GM12878 (cell line): ENCODE measurements at places on chromosomes 5 and 9.
A peak's percentile ranks its signal among the peaks of the same experiment; 100 is the strongest.

- no peak for DNase-seq
Observed at GRCh38 chr5:57736716-57737115, 254.1 kb upstream of the ACTBL2 start.

- DNase-seq, result no peak
Observed at GRCh38 chr5:121378559-121379359, 472.9 kb upstream of the FTMT start.

DNA sequence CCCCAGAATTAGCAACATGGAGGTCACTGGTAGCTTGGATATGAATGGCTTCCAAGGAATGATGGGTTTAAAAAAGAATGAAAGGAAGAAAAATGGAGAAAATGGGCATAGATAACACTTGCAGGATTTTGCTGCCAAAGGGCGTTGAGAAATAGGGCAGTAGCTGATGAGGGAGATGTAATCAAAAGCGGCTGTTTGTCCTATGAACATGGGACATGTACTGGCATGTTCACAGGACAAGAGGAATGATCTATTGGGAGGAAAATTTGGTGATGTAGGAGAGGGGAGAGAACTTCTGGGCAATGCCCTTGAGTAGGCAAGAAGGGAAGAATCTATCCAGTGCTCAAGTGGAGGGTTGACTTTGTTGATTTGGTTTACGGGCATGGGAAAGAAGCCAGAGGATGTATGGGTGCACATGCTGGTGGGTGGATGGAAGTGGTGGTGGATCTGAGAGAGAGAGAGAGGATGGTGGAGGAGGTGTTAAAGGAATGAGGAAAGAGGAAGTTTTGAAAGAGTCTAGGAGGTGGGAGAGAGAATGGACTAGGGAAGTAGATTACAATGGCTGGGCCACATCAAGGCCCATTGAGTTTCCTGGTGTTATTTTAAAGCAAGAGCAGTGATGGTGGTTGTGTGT lies 115.1 kb upstream of the MVB12B start:
- no peak for DNase-seq

- no peak for DNase-seq
Observed at GRCh38 chr5:28066856-28067255, 1028.5 kb upstream of the CDH9 start.

DNA sequence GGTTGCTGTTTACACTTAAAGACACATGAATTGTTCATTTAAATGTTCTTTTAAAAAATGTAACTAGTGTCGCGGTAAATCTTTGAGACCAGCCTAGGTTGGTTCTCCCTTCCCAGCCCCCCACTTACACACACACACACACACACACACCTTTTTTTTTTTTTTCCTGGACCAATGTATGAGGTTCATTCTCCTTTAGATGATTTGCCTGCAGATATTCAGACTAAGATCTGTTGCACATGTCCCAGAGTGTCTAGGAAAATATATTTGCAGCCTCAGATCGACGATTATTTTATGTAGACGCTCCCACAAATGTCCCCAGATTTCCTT lies 4.4 kb upstream of the ELAVL2 start:
- DNase-seq, result no peak

DNA sequence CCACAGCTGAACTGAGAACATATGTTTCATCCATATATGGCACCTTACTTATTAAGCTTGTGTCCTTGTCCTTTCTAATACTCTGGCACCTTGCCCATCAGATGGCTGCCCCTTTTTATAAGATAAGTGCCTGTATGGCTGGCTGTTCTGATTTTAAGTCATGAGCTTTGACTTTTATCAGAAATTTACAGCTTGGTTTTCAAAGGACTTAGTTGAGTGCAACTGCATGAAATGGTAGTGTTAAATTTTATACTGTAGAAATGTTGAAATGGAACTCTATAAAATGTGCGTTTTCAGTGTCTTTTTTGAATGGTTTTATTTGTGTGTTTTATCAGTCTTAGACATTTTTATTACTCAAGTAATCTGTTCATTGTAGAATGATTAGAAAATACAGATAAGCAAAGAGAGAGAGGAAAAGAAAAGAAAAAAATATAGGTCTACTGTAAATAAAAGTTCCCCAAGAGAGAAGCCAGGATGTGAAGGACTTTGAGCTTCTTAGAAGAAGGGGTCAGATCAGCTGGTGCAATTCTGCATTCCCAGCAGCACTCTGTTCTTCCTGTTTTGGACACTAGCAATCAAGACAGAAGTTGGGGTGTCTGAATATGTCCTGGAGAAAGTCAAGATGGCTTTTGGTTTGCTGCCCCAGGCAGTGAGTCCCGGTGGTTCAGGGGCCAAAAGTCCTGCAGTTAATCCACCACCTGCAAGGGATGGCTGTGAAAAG lies 38.9 kb downstream of the ARHGAP26 start:
- DNase-seq, result no peak

DNA sequence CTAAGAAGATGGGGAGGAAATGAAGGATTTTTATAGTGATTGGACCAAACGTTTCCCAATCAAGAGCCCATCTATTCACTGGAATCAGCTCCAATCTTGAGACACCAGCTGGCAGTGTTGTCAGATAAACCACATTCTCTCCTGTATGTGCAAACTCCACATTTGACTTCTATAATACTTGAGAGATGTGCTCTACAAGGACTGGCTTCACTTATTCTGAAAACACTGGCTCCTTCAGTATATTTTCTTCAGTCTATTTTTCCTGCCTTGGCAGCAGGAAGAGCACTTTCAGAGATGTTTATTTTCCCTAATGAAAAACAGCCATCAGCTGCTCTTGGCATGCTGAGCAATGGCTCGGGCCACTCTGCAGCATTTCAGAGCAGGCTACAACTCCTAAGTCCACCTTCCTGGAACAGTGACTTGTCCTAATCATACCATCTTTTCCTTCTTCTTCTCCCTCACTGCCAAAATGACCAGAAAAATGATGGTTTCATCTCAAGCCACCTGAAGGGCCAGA lies 96.9 kb upstream of the FSTL4 start:
- no peak for DNase-seq

- DNase-seq, result peak; percentile 83
Observed at GRCh38 chr9:106981396-106982287, 118.7 kb downstream of the ZNF462 start.

GRCh38 chr9:121598167-121598964 lies 53.1 kb upstream of the DAB2IP start:
- DNase-seq, result no peak

DNA sequence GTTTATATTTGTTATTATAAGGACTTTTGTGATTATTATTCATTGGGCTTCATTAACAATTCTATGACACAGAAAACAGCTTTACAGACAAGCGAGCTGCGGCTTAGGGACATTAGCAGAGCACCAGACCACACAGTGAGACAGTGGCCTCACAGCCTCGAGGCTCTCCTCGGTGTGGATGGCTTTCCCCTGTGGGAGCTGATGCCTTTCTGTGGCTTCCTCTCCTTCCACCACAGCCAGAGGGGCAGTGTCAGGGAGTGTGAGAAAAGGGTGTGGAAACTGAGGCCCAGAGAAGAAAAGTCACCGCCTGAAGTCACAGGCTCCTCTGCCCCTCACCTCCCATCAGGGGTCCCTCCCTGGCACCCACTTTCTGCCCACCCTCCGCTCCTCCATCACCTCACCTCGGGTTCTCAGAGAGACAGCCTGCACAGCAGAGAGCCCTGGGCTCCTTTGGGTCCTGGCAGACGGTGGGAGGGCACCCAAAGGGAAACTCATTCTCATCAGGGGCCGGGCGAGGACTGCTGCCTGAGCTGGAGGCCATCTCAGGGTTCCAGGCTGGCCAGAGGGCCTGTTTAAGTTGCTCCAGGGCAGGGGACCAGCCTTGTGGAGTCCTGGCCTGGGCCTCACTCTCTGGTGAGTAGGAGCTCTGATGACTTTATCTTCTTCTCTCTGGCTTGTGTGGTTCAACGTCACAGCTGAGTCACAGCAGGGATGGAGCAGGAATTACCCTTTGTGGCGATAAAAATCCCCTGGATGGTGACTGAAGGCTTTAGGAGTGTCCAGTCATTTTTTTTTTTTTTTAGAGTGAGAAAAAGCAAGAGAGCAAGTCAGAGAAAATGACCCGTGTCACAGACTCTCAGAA lies 830 bp downstream of the TRAF1 start:
- peak; percentile 86 for DNase-seq

DNA sequence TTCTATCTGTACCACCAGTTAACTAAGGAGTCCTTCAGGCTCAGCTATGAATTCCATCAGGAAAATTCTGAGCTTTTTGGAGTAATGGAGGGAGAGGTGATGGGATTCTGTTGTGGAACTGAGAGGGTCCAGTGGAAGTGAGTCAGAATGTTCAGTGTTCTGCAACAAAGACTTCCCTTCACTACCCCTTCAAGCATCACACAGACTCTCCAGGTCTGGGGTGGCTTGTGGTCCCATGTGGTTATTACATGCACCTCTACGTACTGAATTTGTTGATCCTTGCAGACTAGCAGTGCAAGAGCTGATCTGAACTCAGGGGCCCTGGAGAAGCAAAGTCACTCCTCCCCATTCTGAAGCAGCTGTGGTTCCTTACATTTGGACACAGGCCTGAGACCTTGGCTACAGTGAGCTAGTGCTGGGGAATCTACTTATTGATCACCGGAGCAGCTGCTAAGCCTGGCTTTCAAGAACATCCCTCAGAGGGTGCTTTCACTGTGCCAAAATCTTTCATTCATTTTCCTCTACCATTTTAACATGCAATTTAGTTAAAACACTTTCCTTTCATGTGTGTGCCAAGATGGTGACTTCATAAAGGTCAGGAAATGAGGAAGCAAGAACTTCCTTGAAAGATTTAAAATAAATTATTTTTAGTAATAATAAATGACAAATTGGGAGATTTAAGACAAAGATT lies 75.0 kb upstream of the TNC start:
- no peak for DNase-seq

DNA sequence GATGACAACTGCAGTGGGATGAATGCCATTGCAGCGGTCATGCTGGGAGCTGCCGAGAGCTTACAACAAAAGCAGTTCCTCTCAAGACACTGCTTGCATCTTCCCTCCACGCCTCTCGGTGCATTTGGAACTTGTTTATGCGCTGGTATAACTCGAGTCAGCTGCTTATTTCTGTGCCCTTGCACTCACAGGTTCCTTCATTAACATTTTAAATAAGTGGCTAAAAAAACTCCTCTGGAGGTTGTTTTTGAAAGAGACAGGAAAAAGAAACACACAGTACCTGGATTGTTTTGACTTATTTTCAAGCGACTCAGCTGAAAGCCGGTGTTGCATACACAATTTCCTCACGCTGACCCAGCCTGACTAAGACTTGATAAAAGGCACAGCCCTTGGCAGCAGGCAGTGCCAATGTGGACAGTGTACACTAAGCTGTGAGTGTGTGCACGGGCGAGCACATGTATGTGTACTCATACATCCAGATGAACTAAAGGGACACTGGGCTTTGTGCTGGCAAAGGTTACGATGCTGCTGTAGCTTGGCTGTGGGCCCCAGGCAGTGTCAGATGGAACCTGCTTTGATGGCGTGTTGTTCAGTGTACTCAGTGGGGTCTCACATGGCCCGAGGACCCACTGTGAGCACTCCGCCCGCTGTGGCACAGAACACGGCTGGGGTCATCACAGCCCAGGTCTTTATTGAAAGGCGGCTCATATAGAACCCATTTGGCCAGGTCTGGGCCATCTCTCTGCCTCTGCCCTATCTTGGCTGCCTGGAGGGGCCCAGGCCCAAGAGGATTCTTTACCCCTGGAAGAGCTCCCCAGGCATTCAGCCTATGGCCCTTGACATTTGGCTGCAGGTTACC lies 92.3 kb downstream of the ANKRD33B start:
- DNase-seq, result no peak

DNA sequence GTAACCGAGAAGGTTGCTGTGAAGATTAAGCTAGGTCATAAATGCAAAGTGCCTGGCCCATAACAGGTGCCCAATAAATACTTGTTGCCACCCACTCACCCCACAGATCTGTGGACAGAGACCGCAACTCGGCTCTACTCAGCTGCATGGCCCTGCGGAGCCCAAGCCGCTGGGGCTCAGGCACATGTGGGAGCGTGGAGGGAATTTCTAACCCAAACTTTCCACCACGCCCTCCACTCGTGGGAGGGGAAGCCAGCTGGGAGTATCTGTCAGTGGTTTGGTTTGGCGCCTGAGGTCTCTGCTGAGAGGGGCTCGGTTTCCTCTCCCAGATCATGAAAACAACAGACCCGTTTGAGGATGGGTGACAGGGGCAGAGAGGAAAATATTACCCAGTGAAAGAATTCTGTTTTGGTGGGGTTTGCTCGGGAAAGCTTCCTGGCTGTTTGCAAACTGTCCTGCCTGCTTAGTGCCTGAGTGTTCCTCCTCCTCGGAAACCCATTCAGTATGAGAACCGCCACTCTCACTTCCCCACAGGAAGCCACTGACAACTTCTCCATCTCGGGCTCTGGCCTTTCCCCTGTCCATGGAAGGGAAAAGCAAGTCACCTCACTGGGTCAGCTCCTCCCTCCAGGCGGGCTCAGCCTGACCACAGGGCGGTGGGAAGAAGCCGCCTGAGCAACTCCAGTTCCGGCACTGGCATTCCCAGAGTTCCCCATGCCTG lies 60.1 kb downstream of the RGS3 start:
- DNase-seq, result peak; percentile 85

- DNase-seq, result no peak
Observed at GRCh38 chr5:128984480-128984879, 19.2 kb downstream of the SLC27A6 start.

GRCh38 chr5:132019857-132020555 lies 8.5 kb upstream of the ACSL6 start:
- peak; percentile 76 for DNase-seq

DNA sequence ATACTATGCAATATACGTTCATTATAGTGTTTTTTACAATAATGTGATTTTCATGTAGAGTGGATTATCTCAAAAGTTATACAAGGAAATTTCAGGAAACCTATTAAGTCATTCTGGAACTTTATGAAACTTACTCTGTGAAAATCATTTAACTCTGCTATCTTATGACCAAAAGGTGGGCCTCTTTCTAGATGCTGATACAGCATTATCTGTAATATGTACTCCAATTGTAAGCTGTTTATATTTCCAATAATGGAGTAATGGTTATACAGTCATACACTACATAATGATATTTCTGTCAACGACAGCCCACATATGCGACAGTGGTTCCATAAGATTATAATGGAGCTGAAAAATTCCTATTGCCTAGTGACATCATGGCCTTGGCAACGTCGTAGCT lies 18.8 kb upstream of the PCSK5 start:
- DNase-seq, result no peak

GRCh38 chr5:132466433-132467286 lies 23.9 kb downstream of the IRF1 start:
- peak; percentile 94 for DNase-seq
